Stimulated activated CD4-positive, alpha-beta T cell treated with anti-CD3 and anti-CD28 coated beads, Interleukin-4, amount 100 ng/mL, for 1 hour (primary cell): ENCODE measurements at places on chromosomes 6 and 20.

- no peak for DNase-seq
Observed at GRCh38 chr6:55968926-55969325, 93.5 kb upstream of the BMP5 start.

DNA sequence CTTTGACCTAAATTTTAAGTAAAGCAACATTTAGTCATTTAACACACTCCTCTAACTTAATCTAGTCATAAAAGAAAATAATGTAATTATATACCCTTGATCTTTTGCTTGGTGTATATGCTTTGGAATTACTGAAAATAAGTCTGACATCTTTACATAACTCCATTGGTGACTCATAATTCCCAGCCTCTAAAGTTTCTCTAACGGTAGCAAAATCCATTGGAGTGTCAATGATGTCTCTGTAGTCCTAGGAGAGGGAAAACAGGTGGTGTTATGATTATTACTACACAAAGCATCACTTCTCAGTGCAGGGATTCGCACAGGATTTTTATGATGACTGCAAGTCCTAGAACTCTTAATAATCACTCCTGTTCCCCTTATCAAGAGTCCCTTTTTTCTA lies 80.2 kb downstream of the IRAK1BP1 start:
- DNase-seq, result no peak

GRCh38 chr6:71292001-71292400 lies 3.4 kb downstream of the OGFRL1 start:
- no peak for DNase-seq

DNA sequence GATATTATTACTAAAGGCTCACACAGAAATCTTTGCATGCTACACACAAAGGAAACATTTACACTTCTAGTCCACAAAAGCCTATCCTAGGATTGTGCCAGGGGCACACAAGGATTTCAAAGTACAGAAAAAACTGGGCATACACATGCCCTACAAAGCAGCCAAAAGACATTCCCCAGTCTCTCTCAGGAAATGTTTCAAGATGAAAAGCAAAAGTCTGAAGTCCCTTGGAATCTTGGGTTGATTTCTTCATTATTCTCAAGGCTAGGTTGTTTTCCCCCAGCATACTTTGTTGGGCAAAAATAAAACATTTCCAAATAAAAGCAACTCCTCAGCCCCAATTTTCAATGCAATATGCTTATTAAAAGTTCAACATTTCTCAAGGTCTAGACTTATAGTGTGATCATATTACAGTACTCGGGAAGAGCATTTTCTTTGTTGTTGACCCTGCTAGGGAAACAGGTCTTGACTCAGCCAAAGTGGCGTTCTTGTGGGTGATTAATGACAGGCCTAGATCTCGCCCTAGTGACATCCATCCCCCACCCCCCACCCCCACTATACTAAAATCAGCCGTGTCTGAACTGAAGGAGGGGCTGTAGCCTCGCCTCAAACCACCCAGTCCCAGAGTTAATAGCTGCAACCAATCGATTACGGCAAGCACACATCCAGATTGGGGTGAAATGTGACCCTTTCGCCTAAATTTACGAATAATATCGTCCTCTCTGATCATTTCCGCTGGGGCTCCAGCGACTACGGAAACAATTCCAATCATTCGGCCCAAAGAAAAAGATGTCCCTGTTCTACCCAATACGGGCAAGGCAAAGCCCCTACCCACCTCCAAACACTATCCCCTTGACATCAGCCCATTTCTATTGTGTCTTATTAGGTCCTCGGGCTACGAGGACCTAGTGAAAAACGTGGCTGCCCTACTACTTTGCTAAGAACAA lies 1.4 kb downstream of the AKIRIN2 start:
- DNase-seq, result peak; percentile 32

DNA sequence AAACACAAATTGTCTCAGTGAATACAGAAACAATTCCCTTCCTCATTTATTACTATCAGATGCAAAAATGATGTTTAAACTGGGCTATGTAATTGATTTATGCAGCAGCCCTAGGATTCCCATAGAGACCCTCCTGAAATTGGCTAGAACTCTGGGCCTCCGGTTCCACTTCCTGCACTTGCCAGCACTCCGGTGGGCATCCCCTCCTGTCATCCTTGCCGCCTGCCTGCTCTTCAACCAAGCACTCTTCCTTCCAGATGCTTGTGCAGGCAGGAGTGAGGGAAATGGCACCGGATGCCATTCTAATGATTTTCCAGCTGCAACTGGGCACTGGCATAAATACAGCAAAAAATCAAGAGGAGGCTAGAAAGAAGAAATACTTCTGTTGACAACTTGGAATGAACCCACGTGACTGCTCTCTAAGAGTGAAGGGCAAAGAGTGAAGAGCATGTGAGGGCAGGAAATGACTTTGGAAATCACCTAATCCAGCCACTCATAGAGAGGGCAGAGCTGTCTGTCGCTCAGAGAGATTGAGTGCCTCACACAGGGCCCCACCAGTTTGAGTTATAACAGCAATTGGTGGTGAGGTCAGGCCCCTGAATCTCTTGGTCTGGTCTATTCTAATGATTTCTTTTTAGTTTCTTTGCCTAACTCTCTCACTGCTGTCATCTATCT lies 3.7 kb upstream of the NEDD9 start:
- DNase-seq, result peak; percentile 22

DNA sequence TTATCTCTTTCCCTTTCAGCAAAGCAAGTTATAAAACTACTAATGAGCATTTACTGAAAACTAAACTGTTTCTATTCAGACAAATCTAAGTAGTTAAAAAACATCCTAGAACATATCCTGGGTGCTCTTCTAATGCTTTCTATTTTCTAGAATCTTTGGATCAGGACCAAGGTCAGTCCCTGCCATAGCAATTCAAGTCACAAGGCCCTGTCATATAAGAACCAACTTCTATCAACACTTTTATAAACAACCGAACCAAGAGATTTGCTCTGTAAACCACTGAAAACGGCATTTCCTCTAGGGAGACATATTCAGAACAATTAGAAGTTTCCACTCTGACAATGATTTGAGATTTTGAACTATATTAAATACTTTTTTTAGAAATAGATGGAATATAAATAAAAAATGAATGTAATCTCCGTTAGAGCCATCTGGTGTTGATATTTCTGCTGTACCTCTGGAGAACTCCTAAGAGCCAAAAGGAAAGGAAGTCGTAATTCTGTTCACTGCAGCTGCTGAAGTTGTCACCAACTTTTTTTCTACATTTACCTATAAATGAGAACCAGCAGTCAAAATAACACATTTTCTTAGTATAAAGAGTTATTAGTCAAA lies 51.4 kb upstream of the LGSN start:
- DNase-seq, result no peak

GRCh38 chr20:35015863-35016193 lies 60.2 kb downstream of the MYH7B start:
- DNase-seq, result no peak

- DNase-seq, result no peak
Observed at GRCh38 chr20:39492223-39492797, 530.2 kb downstream of the DHX35 start.

GRCh38 chr6:139990026-139990686 lies 615.7 kb upstream of the CITED2 start:
- DNase-seq, result no peak

DNA sequence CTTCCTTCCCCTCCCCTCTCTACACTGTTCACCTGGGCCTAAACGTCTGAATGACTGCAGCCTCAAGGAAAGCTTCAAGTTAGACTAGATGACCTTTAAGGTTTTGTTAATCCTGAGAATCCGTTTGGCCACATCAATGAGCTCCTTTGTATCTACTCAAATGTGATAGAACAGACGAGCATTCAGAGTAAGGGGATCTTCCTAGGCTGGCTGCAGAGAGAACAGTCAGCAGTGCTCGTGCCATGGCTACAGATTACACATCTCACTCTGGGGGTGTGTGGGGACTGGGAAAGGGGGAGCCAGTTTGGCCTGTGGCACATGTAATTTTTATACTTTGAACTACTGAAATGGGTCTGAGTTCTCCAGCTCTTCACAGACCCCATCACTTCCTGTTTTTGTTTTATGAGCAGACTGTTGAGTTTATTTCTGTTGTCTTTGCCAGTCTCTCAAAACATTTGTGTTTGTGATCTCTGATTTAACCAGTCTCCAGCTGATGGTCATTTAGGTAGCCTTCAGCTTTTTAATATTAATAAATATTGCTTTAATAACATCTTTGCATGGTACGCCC lies 50.9 kb downstream of the KCNS1 start:
- no peak for DNase-seq

- DNase-seq, result no peak
Observed at GRCh38 chr6:166936079-166936787, 20.1 kb downstream of the RNASET2 start.

GRCh38 chr20:47224300-47224791 lies 132.2 kb downstream of the ZMYND8 start:
- no peak for DNase-seq

DNA sequence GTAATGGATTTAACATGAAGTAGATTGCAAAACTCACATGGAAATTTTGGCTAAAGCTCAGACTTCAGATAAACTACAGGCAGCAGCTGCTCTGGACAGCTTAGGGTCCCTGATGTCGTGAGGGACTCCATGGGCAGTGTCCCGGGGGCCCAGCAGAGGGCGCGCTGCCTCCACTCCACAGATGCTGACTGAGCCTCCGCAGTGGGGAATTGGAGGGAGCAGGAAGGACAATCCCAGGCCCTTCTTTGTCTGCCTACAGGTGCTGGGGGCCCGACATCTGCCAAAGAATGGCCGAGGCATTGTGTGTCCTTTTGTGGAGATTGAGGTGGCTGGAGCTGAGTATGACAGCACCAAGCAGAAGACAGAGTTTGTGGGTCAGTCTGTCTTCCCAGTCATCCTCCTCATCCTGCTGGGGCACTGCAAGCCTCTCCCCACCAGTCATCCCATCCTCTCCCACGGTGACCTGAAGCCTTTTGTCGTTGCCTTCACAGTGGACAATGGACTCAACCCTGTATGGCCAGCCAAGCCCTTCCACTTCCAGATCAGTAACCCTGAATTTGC lies 35.9 kb downstream of the PLCG1 start:
- peak; percentile 73 for DNase-seq

GRCh38 chr6:21593927-21594415 lies 420 bp downstream of the SOX4 start:
- peak; percentile 14 for DNase-seq

- DNase-seq, result no peak
Observed at GRCh38 chr6:109945091-109945490, 33.0 kb upstream of the GPR6 start.

DNA sequence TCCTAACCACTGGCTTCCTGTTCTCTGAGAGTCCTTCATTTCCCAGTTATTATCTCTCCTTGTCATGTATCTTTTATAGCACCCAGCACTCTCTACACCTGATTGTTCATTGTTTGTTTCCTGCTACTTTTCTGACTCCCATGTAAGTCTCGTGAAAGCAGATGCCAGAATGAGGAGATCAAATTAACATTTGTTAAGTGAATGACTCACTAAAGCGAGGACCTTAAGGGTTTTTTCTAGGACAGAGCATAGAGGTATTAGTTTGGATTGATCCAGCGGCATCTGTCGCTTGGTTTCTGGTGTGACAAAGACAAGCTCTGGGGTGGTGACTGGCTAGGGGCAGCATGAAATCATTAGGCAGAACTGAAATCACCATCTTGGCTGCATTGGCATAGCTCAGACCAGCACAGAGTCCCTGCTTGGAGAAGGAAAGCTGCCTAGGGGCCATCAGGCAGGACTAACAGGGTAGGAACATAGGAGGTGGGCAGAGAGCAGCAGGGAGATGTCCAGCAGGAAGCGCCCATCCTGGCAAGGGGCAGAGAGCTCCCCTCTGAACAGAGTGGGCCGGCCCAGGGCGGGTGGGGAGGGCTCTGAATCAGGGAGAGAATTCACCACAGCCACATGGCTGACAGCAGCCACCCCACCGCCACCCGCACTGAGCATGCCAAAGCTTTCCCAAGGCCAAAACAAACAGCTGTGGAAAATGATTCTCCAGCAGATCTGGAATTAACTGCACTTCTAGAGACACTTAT lies 97.1 kb upstream of the CEP85L start:
- DNase-seq, result no peak

GRCh38 chr6:144360401-144360800 lies 75.3 kb downstream of the UTRN start:
- no peak for DNase-seq
